ENCODE measurements at places on chromosomes 3 and 15.

GRCh38 chr3:54131026-54131605 is 8.8 kb downstream of the CACNA2D3 start:
- DNase-seq: no peak

GRCh38 chr3:78287085-78287484 is 1247.2 kb downstream of the ROBO2 start:
- DNase-seq: no peak

DNA sequence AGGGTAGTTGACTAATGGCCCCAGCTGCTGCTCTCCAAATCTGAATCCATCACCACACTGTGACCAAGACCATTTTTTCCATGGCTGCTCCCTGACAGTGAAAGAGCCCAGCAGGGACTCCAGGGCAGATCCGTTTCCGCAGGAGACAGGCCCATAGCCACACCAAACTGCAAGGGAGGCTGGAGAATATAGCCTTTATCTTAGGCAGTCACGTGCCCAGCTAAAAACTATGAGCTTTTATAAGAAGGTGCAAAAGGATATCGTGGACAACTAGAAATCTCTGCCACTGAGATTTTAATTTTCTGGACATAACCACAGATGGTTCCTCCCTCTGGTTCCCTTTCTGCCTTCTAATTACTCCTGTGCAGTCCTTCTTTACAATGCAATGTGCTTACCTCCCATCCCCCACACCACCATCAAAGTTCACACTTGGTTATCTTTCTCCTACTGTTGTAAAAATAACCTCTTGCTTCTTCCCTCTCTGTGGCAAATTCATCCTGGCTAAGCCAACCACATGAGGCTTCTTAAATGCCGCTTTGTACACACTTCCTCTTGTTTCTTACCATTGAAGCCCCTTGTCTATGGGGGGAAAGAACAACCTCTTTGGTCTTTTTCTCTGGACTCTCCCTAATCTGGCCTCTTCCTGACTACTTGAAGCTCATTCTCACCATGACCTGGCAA is 233.7 kb downstream of the SHQ1 start:
- no peak for DNase-seq

DNA sequence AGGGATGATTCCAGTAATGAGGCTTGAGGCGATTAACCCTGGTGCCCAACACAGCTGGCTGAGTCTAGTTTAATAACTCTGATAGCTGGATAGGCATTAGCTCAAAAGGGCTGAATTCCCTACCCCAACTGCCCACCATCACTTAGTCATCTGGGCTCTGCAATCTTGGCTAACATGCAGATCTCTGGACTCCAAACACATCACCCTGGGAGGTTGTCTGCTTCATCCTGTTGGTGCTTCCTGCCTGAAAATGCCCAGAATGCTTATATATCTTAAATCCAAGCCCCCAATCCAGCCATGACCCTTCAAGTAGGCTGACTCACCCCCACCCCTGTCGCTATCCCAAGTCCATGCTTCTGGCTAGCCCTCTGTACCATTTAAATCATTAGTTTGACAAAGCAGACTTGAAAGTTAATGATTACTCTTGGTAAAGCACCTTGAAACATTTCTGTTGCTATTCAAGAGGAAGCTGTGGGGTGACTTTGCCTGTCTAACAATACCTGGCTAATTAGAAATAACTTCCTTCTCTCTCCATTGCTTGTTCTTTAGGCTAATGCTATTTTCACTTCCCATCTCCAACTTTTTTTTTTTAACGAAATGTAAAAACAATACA is 107.0 kb upstream of the RORA start:
- DNase-seq: no peak

DNA sequence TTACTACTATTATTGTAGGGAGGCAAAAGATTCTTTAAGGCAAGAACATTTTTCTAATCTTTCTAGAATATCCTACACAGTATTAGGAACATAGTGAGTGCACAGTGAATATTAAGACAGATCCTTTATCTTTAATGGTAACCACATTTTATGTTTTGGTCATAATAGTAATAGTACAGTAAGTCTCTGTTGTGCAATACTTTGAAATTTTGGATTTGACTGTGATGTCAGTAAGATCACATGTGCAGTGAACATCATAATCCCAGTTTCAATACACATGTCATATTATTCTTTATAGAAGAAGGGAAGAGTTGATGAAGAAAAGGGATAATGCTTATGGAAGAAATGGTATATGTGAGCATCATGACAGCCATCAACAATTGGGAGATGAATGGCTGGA is 10.7 kb downstream of the STT3B start:
- no peak for DNase-seq

DNA sequence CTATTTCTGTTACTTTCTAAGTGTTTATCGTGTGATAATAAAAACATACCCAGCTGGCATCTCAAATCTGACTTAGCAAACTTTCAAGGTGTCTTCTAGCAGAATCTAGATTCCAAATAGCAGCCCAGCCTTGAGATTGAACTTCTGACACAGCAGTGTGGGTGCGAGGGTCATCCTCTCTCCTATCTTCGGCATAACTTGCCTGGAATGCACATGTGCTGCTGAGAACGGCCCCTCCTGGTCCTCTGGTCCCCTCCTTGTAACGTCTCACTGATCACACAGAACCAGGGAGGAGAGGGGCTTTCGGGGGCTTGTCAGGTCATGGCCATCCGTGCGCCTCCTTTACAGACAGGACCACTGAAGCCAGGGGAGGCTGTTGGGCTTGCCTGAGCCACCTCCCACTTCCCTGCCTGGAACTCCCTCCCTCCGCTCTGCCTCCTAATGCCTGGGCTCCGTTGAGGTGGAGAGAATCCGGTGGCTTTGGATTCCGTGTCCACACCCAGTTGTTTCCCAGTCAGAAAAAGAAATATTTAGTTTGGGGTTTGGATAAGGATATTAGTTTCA is 344.4 kb upstream of the C2CD4B start:
- DNase-seq: peak; percentile 45

- no peak for DNase-seq
These were observed 147.1 kb upstream of the RGMA start for GRCh38 chr15:93235926-93236780.

GRCh38 chr3:194275291-194275690 is 75.8 kb downstream of the CPN2 start:
- DNase-seq: peak; percentile 30

DNA sequence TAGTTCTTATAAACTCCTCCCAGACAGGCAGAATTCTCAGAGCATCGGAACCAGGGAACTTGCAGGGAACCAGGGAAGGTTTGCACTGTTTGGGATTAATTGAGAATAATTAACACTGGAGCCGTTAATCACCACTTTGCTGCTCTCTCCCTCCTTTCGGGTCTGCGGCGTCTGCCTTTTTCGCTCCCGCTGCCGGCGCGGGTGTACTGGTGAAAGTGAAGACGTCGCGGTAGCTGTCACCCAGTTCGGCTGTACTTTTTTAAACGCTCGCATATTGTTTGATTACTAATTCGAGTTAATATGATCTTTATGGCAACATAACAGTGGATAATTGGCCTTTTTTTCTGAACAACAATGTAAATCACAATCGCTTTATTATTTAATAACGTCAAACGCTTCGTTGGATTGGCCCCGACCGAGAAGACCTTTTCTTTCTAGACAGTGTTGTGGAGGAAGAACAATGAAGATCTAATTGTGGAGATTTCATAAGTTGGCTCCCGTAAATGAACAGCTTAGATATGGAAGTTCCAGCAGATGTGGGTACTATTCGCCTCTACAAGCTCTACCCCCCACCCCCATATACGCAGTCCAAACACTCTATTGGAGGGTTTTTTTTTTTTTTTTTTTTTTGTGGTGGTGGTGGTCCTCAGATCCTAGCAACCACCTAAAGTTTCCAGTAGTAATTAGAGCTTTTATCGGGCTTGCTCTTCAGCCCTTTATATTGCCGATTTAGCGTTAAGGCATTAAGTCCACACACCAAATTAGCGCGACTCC is 12.7 kb downstream of the SOX2 start:
- DNase-seq: no peak

- no peak for DNase-seq
These were observed 1.6 kb upstream of the NMD3 start for GRCh38 chr3:161219495-161219894.

GRCh38 chr3:188769831-188770230 is 401.9 kb upstream of the TPRG1 start:
- no peak for DNase-seq

DNA sequence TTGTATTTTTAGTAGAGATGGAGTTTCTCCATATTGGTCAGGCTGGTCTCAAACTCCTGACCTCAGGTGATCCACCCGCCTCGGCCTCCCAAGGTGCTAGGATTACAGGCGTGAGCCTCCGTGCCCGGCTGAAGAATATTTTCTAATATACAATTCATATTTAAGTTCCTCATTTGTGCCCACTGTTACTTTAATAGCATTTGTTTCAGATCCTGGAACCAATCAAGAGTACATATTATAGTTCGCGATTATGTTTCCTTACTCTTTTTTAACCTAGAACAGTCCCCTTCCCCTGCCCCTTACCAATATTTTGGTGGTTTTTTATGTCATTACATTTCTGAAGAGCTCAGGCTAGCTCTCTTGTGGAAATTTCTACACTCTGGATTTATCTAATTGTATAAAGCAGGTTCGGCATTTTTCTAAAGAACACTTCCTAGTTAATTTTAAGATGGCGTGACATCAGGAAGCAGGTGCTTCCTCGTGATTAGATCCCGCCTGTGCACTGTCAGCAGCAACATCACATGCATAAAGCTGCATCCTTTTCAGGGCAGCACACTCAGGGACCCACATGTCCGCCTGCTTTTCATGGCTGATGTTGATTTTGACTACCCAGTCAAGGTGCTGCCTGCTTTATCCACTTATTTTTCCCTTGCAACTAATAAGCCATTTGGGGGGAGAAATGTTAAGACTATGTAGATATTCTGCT is 88.7 kb upstream of the EPHB3 start:
- no peak for DNase-seq

DNA sequence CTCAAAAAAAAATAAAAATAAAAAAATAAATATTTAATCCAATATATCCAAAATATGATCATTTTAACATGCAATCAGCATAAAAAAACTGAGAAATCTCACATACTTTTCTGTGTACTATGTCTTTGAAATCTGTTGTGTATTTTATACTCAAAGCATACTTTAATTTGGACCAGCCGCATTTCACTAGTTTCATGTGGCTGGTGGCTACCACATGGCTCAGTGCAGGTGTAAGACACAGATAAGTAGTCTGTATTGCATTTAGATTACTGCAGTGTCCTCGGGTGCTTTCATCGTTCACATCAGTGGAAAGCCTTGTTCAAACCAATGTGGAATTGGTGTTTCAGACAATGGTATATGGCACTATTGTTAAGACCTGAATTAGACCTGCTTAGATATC is 11.0 kb downstream of the CRTC3 start:
- DNase-seq: no peak

GRCh38 chr15:61441891-61442290 is 212.8 kb upstream of the RORA start:
- DNase-seq: no peak

GRCh38 chr3:20136231-20136630 is 49.8 kb downstream of the SGO1 start:
- no peak for DNase-seq

GRCh38 chr3:177411201-177411600 is 213.9 kb upstream of the TBL1XR1 start:
- DNase-seq: no peak

GRCh38 chr3:171320750-171321558 is 139.3 kb downstream of the TNIK start:
- DNase-seq: no peak

GRCh38 chr3:140711390-140712035 is 33.6 kb downstream of the TRIM42 start:
- no peak for DNase-seq

DNA sequence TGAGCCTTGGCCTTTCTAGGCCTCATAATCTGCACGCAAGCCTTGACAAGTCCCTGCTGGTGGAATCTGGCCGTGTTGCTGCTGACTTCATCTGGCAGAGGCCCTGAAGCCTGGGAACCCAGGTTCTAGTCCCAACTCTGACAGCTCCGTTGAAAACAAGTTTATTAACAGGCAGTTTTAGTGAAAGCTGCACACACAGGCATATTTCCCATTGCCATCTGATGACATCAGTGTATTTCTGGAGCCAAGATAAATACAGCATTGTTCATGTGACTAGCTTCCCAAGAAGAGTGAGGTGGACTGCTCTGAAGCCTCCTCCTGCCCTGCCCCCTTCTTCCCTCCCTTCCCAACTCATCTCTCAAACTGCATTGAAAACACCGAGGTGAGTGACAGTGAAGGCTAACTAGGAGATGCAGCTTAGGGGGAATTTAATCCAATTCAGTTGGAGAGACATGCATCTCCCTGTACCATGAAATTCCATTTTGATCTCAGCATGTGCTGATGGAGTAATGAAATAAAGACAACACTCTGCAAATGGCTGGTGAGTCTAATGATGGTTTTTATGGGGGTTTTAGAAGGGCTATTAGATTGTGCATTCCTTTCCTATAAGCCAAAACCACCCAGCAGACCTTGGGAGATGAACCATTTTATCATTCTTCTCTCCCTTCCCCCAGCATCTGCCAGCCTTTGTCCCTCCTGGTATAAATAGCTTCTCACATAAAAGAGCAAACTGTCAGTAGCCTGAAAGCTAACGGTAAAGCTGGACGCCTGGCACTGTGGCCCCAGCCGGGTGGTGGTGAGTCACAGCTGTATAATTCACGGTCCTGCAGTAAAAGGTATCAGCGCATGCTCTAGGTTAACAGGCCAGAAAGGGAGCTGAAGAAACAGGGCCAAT is 38.0 kb downstream of the PRICKLE2 start:
- DNase-seq: no peak

GRCh38 chr3:37925157-37925556 is 63.5 kb downstream of the CTDSPL start:
- no peak for DNase-seq

GRCh38 chr15:70093070-70093469 is 4.6 kb downstream of the TLE3 start:
- DNase-seq: no peak

GRCh38 chr3:71543371-71544016 is 40.0 kb downstream of the FOXP1 start:
- DNase-seq: no peak

- no peak for DNase-seq
These were observed 505.3 kb upstream of the NR2F2 start for GRCh38 chr15:95825208-95825607.

GRCh38 chr15:28991236-28992171 is 105.7 kb downstream of the APBA2 start:
- DNase-seq: no peak

- DNase-seq: no peak
These were observed 839.5 kb downstream of the EPHA3 start for GRCh38 chr3:89946884-89947283.

DNA sequence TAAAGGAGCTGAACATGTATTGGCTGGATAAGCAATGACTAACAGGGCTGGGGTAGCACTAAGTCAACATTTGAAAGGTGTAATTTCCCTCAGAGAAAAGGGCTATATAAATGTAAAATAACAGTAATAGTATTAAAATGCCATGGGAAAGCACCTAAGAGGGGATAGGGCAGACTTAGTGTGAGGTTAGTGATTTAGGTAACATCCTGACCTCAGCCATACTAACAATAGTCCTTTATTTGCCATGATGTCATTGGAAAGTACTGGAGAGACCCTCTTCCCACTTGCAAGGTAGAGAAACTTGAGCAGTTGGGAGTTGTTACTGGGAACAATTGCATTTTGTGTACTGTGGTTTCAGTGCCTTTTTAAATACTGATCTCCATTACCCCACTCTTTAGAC is 103.4 kb downstream of the LSAMP start:
- DNase-seq: no peak

GRCh38 chr3:197031315-197032285 is 2.0 kb upstream of the MELTF start:
- DNase-seq: no peak

- no peak for DNase-seq
These were observed 265.1 kb downstream of the FOXP1 start for GRCh38 chr3:71318458-71318827.

Data from H9 (cell line).